ENCODE measurements at places on chromosomes 2 and 18.
A peak's percentile ranks its signal among the peaks of the same experiment; 100 is the strongest.

GRCh38 chr18:424071-424661 is 76.3 kb downstream of the COLEC12 start:
- no peak for DNase-seq

DNA sequence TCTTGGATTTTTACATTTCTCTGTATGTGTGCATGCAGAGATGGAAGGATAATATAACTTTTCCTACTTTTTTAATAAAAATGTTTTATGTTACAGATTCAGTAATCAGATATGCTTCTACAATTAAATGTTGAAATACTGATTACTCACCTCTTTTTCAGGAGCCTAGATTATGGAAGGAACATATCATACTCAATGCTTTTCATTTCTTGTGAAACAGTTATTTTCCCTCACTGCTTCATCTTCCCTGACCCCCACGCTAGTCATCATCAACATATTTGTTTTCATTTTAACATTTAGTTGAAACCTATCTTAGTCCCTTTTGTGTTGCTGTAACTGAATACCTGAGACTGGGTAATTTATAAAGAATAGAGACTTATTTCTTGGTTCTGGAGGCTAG is 190.7 kb downstream of the WDR7 start:
- no peak for DNase-seq

DNA sequence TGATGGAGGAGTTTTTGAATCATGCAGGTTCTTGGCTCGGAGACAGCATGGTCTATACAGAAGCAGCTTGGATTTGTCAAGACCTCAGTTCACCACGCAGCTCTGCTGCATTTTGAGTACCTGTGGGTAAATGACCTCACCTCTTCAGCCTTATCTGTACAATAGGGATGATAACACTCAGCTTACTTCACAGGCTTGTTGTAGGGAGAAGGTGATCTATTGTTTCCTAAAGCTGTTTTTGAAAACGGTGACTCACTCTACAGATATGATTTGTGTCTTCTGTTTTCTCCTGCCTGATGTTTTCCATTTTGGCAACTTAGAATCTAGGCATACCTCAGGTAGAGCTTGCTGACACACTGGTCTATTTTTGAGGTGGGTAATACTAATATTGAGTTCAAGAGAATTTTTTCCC is 80.3 kb downstream of the FMNL2 start:
- DNase-seq, result no peak

GRCh38 chr2:212237350-212238095 is 301.1 kb downstream of the ERBB4 start:
- DNase-seq, result no peak

DNA sequence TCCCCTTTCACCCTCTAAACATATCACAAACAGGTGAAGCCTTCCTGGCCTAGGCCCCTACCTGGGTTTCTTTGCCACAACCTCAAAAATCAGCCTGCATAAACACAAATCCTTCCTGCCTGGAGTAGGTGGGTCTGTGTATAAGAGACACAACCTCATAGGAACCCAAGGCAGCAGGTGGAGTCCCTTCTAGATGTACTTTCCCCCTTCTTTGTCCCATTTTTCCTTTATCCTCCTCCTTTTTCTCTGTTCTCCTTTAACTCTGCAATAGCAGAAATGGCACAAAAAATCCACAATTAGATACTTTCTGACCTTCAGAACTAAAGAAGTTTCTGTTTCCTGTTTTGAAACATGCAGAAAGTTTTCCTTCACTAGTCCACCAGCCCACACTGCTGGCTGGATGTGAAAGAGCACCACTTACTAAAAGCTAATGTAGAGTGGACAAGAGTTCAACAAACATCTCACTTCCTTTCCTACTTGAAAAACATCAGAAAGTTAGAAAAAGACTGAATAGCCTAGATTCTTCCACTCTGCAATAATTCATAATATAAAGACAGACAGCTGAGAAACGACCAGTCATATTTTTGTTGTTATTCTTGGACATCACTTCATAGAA is 11.2 kb downstream of the SLC40A1 start:
- no peak for DNase-seq

DNA sequence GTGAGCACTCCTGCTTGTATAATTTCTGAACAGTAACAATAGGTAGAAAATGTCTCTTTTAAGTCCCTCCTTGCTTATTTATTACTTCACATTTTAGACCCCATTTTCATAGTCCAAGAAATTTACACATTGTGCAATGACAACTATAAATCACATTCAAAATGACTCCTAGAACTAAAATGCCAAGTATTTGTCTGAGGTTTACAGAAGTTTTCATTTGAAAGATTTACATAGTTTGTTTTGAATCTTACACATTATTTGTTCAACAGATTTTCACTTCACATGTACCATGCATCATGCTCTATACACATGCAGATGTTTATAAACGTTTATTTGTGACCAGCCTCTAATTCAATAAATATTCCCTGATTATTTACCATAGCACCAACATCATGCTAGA is 15.7 kb upstream of the TRIB2 start:
- no peak for DNase-seq

DNA sequence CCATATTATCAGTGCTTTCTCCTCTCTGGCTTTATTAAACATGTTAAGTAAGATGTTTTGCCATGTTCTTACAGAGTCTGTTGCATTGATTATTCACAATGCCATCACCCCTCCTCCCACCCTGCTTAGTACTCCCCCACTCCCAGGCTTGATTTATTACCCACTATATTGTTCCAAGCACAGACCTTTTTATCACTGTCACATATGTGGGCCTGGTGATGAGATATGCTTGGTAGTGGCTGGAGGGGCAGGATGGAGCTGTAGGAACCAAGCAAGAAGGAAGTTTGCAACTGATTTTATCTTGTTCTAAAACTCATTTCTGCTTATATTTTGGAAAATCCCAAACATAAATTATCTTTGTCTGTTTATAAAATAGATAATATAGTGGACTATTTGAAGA is 748.2 kb upstream of the CELF4 start:
- DNase-seq, result no peak

- no peak for DNase-seq
Observed at GRCh38 chr18:36503477-36503876, 206.0 kb downstream of the FHOD3 start.

DNA sequence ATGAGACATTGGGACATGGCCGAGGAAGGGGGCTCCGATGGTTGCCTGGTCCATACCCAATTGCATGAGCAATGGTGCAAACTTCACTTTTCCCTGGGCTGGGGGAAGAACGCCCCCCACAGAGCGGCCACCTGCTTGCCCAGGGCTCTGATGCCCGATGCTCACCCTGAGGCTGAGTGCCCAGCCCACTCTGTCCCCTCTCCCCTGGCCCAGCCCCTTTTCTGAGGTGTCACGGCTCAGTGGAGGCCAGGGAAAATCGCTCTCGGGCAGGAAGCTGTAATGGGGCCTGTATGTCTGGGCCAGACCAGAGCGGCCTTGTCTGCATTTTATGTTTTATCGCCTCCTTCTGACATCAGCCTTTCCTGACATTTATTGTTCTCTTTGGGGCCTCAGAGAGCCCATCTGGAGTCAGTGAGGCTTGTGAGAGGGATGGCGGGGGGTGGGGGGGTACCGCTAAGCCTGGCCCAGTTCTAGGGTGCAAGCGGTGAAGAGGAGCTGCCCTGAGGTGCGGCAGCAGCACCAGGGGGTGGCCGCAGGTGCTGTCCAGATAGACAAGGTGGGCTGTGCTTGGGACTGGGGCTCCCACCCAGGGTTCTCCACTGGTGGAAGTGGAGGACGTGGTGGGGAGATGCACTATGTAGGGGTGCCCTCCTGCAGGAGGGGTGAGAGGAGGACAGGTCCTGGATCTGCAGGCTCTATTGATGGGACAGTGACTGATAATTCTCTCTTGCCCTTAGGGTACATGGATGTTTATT is 46.2 kb downstream of the INHBB start:
- DNase-seq, result no peak

DNA sequence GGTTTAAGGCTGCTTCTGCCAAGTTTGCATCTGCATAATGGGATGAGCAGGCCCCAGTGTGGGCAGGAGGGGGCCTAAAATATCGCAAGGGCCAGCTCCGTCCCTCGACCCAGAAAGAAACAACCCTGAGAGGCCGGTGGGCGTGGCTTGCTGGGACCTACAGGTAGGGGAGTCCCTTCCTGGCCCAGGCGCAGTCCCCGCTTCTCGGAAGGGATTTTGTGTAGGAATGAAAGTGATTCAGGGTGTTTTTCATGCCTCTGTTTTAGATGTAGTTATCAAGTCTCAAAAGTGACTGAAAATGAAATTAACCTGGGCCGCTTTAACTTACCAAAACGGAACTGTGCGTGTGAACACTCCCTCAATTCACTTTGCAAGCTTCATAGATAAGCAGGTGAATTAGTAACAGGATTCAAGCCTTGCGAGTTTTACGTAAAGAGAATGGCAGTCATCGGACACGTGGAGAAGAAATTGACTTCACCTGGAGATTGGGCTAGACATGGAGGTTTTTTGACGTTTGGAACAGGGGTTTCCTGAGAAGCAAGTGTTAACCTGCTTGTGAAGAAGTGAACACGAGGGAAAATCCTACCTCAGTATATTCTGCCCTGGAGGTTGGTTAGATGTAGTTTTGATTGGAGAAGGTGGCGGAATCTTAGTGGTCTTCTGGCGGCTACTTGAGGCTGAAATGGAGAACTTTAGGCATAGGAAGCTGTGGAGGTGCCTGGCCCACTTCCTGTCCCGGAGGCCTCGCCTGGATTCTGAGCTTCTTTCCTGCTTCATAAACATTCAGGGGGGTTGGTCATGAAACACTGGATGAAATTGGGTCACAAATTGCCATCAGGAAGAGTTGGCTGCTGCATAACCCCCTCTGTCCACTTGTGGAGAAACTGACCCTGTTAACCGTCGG is 1.7 kb downstream of the NCK2 start:
- peak; percentile 56 for DNase-seq

DNA sequence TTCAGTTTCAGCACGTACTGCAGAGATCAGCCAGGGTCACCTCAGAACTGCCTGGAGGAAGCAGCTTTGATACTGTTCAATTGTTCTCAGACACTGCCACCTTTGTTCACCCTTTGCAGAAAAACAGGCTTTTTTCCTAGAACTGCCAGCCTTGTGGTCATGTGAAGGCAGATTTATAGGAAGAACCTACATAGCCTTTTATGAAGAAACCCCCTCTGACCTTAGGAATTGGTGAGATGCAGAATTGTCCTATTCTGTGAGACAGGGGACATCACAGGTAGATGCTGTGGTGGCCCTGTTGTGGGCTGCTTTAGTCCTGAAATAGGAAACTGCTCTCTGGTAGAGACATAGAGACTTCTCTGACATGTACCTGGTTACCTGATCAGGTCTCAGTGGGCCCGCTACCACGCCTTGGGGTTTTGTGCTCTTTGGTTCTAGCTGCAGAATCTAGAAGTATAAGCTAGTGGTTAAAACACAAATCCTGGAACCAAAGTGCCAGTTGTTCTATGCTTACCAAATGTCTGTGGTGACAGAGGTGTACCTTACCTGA is 206.6 kb downstream of the AGPS start:
- no peak for DNase-seq

GRCh38 chr2:159926695-159927094 is 128.7 kb upstream of the CD302 start:
- no peak for DNase-seq

DNA sequence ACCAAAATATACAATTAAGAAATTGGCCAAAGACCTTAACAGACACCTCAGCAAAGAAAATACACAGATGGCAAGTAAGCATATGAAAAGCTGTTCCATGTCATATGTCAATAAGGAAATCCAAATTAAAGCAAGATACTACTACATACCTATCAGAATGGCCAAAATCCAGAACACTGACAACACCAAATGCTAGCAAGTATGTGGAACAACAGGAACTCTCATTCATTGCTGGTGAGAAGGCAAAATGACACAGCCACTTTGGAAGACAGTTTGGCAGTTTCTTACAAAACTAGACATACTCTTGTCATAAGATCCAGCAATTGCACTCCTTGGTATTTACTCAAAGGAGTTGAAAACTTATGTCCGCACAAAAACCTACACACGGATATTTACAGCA is 20.3 kb upstream of the DNAJC10 start:
- DNase-seq, result no peak

DNA sequence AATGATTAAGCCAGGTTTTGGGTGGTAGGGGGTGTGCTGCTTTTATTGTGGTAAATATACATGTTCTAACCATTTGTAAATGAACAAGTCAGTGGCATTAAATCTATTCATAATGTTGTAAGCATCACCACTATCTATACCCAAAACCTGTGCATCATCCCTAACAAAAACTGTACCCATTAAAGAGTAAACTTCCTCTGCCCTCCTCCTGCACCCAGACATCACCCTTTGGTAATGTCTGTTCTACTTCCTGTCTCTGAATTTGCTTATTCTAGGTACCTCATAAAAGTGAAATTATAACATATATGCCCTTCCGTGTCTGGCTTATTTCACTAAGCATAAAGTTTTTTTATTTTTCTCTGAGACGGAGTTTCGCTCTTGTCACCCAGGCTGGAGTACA is 14.1 kb downstream of the RIF1 start:
- DNase-seq, result no peak

GRCh38 chr2:233772583-233772982 is 5.5 kb upstream of the MROH2A start:
- DNase-seq, result no peak

GRCh38 chr2:35035883-35036282 is 1319.7 kb upstream of the CRIM1 start:
- DNase-seq, result no peak

DNA sequence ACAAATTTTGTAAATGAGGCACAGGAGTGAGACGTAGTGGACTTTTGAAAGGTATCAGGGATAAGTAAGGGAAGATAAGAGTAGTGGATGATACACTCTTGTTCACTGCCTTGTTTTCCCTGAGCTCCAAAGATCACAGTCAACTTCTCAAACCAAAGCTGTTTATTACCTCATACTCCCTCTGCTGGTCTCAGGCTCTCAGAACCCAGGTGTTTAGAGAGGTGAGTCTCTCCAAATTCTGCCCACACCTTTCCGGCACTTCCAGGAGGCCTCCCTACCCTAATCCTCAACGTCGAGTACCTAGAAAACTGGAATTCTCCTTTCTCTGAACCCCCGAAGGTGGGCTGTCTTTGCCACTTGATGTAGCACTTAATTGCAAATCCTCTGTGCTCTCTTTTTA is 621.1 kb downstream of the BCL11A start:
- DNase-seq, result no peak

DNA sequence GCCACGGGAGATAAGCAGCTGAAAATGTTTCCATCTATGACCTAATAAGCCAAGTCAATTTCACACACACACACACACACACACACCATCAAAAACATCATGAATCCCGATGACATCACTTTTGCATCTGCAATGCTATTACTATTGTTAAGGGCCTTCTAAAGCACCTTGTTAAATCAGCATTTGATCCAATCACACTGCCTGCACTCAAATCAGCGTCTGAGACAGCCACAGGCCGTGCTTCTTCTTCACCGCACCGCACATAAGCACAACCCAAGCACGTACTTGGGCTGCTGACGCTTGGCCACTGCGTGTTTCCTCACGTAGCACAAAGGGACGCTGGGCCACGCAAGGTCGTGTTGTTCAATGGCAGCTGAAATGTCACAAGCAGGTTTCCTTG is 15.8 kb upstream of the MTCL1 start:
- DNase-seq, result no peak

GRCh38 chr2:204051476-204051875 is 114.9 kb downstream of the ICOS start:
- DNase-seq, result no peak
